ENCODE measurements at places on chromosomes 13 and 19.

- no peak for DNase-seq
Measured at GRCh38 chr19:30226464-30227011, 145.6 kb upstream of the ZNF536 start.

GRCh38 chr19:21508198-21508597, 2.8 kb downstream of the ZNF429 start:
- no peak for DNase-seq

DNA sequence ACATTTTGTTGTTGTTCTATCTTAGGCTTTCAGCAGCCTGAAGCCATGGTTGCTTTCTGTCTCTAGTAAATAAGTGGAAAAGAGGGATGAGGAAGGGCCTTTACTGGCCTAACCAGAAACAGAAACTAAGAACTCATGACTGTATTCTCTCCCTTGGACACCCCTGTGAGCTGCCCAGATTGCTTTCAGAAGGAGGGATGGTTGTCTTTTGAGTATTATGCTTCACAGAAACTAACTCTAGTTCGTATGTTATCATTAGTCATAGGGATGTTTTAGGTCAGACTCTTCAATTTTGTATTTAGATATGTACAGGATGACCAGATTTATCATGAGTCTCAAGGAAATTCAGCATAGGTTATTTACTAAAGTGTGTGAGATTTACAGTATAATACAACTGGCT, 17.5 kb downstream of the BORA start:
- DNase-seq, result no peak

DNA sequence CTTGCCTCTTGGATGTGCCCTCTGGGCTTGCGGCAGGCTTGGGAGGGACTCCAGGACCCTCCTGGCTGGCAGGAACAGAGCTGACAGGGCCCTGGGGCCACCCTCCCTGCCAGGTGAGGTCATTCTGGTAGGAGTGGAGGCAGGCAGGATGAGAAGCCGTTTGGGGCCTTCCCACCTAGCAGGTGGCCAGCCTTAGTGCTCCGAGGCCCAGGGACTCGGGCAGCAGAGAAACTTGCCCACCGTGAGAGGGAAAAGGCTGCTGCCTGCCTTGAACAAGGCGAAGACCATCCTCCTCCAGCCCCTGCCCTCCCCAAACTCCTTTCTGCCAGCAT, 8.5 kb downstream of the RFX1 start:
- no peak for DNase-seq

GRCh38 chr13:84479656-84480055, 597.4 kb upstream of the SLITRK1 start:
- DNase-seq, result no peak

DNA sequence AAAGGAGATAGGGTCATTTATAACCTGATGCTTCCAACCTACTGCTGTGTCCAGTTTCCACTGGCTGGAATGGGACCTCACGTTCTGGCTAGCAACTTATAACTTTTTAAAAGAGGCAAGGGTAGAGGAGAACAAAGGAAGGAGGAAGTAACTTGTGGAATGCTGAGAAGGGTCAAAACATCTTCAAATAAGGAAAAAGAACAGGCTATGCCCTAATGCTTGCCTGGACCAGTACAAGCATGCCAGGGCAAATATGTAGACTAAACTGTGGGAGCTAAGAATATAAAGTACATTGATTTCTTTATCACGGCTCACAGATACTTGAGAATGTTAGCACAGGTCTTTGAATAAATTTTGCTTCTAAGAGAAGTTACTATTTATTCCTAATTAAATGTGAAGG, 1.5 kb upstream of the ZNF561 start:
- DNase-seq, result no peak

DNA sequence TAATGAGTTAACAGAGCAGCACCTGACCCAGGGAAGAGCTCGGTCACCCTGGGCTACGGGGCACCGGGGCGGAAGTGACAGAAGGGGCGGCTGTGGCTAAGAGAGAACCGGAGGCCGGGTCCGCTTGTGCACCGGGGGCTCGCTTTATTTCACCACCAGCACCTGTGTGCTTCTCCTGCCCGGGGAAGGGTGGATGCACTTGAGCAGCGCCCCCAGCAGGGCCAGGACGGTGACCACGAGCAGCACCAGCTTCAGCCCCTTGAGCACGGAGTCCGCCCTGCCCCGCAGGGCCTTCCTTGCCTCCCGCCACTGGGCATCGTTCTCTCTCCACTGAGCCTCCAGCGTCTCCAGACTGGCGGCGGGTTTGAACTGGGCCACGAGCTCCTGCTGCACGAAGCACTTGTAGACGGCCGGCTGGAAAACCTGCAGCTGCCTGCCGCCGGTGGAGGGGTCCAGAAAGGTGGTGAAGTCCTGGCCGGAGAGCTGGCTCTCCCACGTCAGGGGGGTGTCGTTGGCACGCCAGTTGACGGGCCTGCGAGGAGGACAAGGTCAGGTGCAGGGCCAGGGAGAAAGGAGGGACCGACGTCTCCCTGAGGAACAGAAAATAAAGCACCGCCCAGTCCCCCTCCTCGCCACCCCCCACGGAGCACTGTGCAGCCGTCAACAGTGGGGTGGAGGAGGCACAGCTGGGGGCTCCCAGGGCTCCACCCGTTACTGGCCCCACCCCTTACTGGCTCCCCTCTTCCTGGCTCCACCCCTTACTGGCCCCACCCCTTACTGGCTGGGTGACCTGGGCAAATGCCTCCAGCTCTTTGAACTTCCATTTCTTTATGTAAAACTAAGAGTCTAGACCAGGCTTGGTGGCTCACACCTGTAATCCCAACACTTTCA, 3.6 kb downstream of the FAM187B start:
- no peak for DNase-seq

GRCh38 chr13:53028637-53029203, at the start of gene OLFM4:
OLFM4 (plus strand) TSS chr13:53028813; CDS start chr13:53028837, 24 bp downstream.
- no peak for DNase-seq

GRCh38 chr19:33005440-33005839, 33.4 kb downstream of the FAAP24 start:
- DNase-seq, result no peak

DNA sequence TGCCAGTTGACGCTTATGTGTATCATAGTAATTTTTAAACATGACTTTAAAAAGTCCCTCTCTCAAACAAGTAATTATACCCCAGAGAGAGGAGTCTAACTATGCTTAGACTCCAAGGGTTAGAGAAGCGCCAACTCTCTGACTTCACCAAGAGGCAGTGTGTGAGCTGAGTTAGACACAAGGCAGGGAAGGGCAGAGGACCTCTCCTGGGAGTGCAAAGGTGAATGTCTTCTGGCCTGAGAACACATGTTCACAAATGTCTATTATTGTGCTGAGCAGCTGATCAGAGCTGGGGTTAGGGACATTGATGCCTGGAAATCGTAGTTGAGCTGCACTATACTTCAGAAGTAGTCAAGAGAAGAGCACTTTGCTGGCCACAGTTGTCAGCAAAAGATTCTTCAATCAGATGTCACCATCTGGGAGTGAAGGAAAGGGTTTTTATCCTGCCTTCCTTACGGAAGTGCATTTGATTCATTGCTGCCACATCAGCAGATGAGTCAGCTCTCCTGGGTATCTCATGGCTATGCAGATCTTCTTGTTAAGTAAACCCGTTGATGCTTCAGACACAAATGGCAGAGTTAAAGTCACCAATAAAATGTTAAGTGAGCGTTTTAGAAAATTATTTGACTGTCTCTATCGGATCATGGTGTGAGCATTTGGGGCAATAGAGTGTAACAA, 283.2 kb upstream of the ARGLU1 start:
- DNase-seq, result no peak

DNA sequence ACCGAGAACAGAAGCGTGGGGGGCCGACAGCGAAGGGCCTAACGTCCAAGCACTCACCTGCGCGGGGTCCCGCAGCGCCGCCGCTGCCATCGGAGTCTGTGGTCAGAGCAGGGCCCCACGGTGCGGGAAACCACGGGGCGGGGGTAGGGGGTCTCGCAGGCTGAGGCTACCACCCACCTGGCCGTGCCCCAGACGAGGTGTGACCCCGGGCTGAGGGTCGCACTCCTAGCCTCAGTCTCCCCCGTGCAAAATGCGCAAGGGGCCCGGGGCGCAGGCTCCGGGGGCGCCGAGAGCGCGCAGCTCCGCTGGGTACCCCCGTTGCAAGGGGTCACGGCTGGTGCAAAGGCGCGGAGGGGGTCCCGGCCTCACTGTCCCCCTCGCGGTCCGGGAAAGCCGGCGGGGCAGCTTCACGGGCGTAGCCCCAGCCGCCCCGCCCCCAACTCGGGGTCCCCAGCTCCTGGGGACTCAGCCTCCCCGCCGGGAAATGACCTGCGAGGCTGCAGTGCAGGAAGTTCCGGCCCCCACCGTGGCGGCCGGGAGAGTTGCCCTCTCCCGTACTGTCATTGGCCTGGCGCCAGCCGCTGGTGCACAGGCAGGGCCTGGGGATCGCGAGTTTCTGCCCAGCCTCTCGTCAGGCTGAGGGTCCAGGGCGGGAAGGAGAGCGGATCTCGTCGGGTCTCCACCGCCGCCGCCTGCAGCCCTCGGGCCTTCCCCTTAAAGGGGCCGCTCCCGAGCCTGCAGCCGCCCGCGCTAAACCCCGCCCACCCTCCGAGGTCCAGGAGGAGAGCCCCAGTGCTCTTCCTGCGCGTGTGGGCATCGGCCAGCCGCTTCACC, at the start of gene ZNF792:
ZNF792 (minus strand) TSS at position 657 of the 834 bp plus-strand sequence; CDS start at position 90, 567 bp downstream.
- DNase-seq, result peak; percentile 51

GRCh38 chr19:49790866-49791265, 22.2 kb downstream of the FUZ start:
- no peak for DNase-seq

DNA sequence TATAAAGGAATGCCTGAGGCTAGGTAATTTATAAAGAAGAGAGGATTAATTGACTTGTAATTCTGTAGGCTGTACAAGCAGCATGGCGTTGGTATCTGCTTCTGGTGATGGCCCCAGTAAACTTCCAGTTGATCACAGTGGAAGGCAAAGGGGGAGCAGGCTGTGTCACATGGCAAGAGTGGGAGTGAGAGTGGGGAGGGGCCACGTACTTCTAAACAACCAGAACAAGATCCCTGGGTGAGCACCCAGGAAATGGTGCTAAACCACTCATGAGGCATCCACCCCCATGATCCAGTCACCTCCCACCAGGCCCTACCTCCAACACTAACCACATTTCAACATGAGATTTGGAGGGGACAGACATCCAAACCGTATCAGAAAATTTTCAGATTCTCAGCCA, 3.0 kb upstream of the RNF113B start:
- no peak for DNase-seq

DNA sequence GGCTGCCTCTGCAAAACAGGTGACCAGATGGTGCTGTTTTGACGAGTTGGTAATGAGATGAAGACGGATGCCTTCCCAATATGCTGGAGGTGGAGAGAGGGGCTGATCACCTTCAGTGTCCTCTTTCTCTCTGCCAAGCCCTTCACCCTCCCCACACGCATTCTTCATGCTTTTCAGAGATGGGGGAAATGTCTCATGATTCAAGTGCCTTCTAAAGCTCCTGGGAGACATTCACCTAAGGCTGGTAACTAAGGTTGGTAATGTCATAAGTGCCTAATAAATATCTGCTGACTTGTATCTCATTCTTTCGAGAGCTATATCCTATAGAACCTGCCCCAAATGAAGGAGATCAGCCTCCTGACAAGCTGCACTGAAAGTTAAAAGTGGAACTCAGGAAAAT, 86.2 kb upstream of the MBNL2 start:
- no peak for DNase-seq

DNA sequence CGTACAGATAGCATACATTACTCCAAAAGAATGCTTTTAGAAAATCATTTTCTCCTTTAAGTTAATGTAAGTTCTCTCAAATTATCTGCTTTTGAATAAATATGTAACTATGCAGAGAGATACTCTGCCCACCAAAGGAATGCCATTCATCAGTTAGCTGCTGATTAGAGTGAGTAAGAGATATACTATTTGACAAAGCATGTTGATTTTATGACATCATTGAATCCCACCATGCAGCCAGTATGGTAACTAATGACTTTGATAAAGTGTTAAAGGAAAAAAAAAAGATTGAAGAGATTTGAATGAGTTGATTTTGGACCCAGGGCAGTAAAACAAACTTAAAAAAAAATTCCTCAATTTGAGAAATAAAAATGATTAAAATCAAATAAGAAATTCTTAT, 521.5 kb downstream of the SLITRK6 start:
- no peak for DNase-seq

DNA sequence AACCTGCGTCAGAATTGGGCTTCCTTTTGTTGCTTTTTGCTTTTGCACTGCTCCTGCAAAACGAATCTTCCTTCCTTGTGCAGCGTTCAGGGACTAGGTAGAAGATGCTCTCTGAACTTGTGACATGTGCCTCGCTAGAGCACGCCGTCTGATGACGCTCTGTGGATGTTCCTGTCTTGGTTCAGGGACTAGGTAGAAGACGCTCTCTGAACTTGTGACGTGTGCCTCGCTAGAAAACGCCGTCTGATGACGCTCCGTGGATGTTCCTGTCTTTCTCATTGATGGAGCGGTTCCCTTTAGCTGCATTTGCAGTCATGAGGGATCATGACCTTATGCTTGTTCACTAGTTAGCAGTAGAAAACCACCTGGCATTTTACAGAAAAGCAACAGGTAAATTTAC, 154.0 kb downstream of the SOX1 start:
- DNase-seq, result no peak

DNA sequence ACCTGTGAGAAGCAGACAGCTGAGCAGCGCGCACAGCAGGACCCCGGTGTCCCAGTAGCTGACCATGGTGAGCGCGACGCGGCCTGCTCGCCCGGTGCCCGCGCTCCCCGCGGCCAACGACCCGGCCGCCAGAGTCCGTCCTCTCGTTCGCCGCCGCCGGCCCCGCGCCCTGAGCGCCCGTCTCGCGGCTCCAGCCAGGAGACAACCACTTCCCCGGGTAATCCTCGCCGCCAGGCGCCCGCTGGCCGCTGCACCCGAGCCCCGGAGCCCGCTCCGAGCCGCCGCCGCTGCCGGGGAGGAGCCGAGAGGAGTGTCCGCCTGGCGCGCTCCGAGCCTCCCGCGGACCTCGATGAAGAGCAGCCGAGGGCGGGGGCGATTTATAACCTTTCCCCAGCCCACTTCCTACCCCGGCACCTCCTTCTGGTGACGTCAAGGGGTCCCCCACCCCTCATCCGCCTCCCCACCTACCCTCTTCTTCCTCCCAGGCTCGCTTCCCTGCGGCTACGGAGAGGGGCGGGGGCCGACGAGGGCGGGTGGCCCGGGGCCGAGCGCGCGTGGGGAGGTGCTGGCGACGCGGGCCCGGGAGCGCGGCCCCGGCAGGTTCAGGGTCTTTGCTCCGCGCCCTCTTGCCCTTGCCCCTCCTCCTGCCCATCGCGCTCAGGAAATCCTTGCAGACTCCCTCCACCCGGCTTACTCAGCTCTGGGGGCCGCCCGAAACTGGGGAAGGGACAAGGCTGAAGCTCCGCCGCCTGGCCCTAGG, at the start of gene FLT1:
FLT1 (minus strand) TSS at position 351 of the 760 bp plus-strand sequence; CDS start at position 66, 285 bp downstream.
- DNase-seq, result peak; percentile 35
